ENCODE measurements at places on chromosomes 13 and 19.

DNA sequence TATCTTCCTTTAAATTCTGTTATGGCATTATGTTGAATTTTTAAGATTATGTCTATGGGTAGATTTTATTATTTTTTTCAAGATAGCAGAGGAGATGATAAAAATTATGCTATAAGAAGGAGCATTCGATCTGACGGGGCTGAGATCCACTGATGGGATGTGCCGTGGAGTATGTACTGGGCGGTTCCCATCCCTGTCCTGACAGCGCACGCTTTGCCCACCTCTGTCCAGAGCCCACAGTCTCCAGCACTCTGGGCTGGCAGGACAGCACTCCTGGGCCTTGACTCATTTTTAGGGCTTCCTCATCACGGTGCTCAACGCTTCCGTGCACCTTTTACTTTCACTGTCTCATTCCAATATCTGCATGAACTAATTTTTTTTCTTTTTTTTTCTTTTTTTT is 235.5 kb downstream of the TEX29 start:
- DNase-seq, result no peak

DNA sequence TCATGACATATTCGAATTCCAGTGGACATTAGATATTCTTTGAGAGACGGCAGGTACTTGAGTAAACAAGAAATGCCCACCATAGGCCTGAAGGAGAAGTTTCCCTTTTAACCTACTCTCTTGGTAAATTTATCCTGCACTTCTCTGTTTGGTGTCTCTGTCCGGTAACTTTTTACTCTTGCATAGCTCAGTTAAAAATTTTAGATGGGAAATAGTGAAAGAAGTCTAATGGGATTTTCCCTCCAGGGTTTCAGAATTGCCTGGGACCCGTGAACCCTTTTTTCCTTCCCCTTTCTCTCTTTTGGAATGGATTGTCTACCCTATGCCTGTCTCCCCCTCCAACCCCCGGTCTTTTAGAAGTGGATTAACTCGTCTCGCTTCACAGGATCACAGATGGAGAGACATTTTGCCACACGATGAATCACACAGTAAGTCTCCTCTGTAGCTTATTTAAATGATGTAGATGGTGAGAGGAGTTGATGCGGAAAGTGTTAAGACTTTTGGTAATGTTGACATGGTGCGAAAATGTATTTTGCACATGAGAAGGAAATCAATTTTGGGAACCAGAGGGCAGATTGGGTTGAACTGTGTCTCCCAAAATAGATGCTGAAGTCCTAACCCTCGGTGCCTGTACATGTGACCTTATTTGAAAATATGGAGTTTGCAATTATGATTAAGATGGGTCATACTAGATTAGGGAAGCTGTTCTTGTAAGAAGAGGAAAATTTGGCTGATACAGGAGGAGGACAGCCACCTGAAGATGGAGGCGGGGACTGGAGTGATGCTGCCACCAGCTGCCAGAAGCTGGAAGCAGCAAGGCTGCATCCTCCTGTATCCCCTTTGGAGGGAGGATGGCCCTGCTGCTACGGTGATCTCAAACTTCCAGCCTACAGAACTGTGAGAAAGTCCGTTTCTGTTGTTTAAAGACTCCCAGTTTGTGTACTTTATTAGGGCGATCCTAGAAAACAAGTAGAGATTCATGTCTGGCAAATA is 711 bp upstream of the MIPEP start:
- DNase-seq, result no peak

DNA sequence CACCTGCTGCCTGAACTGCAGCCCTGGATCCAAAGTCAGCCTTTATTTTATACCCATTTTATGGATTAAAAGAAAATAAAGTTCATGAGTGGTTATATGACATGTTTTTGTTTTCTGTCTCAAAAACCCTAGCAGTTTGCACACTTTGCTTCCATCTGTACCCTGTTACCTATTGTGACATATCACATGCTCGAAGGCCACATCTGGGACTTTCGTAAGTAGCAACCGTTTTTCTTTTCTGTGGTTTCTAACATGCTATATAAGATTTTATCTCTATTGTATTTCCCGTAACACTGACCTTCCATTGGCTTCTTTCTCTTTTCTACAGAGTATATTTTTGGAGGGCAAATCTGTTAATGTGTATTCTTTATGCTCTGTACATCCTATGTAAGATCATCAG is 1007.2 kb downstream of the PCDH9 start:
- no peak for DNase-seq

DNA sequence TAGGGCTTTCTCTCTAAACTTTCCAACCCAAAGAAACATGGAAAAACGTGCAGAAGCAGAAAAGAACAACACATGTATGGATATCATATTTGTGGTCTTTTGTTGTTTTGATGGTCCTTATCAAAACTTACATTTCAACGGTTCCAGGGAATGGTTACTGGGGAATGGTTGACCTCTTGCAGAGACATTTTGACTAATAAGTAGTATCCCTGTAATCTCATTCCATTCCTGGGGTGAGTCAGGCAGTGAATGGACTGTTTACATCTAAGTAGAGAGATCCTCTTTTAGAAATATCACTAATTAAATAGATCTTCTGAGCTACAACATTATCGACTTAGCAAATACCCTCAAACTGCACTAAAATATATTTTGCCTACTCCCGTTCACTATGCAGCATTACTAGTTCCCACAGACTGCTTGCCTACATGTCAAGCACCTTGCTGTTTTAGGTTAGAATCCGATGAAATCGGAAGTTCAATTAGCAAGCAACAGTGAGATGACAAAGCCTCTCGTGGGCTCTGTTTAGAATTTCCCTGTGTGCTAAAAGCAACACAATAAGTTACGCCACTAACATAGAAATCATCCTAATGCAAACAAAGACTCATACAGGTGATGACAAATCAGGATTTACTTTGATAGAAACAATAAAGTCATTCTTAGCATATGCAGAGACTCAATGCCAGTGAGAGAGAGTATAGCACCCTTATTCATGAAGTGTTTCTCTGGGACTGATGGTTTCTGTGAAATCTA is 797.7 kb upstream of the ARGLU1 start:
- no peak for DNase-seq

GRCh38 chr19:2552859-2553258 is 76.9 kb downstream of the GADD45B start:
- no peak for DNase-seq

DNA sequence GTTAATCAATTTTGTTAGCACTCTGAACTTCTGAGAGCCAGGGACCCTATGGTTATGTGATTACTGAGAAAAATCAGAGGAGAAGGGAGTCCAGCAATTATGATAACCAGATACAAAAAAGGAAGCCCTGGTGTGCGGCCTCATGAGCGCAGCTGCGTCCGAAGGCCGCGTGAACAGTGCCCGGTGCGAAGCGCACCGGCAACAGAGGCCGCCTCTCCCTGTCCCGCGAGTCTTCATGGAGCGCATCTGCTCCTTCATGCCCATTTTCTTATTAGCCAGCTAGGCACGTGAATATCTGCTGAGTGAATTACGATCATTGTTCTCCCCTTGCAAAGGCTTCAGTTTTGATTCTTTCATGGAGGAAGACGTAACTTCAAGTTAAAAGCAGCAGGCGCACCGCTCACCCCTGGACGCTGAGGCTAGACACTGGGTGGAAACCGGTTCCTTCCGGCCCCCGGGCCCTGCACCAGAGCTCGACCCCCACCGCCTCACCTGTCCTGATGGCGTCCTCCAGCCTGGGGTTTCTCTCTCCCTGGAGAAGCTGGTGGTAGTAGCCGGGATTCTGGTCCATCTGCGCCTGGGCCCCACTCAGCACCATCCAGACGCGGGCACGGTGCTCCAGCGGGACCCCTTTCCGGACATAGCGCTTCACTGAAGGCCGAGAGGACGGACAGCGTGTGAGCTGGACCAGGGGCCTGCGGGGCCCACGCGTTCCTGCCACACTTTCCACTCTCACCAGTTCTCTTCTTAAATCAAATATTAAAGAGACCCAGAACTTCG is 8.9 kb downstream of the GRTP1 start:
- DNase-seq, result no peak

- DNase-seq, result no peak
Measured at GRCh38 chr19:54873990-54874389, at the start of gene FCAR. FCAR (plus strand) TSS chr19:54874235; CDS start chr19:54874290, 55 bp downstream.

GRCh38 chr13:71870100-71870499 is 3.1 kb upstream of the DACH1 start:
- DNase-seq, result no peak

- DNase-seq, result no peak
Measured at GRCh38 chr19:40528533-40529092, 48.1 kb upstream of the SHKBP1 start.

- DNase-seq, result no peak
Measured at GRCh38 chr13:107234319-107235073, 666.6 kb upstream of the ARGLU1 start.

GRCh38 chr19:2974342-2975041 is 2.9 kb upstream of the TLE6 start:
- DNase-seq, result no peak

GRCh38 chr13:100809129-100809390 is 134.5 kb upstream of the TMTC4 start:
- DNase-seq, result no peak

DNA sequence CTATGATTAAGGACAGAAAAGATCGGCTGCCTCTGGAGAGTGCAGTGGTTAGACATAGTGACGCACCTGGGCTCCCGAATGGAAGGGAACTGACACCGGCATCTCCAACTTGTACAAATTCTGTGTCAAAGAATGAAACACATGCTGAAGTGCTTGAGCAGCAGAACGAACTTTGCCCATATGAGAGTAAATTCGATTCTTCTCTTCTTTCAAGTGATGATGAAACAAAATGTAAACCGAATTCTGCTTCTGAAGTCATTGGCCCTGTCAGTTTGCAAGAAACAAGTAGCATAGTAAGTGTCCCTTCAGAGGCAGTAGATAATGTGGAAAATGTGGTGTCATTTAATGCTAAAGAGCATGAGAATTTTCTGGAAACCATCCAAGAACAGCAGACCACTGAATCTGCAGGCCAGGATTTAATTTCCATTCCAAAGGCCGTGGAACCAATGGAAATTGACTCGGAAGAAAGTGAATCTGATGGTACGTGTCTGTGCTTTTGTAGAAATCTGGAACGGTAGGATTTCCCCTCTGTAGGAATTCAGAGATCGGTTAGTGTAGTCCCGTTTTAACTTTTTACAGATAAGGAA is 16.9 kb downstream of the ERCC5 start:
- DNase-seq, result no peak

DNA sequence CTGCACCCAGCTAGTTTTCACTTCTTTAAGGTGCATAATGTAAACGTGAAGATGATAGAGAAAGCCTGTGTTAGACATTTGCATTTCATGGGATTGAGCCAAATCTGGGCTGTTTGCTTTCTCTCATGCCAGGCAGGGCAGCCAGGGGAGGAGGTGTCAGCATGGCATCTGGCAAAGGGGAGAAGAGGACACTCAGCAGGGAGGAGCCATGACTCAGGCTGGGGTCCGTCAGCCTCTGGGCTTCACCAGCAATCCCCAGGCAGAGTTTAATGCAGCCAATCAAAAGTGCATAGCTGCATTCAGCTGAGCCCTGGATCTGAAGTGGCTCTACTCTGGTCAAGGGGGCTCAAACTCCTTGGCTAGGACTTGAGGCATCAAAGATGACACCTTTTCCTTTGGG is 23.5 kb downstream of the EBPL start:
- no peak for DNase-seq

GRCh38 chr19:53078668-53079067 is 24.6 kb downstream of the ZNF160 start:
- DNase-seq, result no peak

- DNase-seq, result no peak
Measured at GRCh38 chr19:33279430-33280350, 22.6 kb downstream of the CEBPA start.

DNA sequence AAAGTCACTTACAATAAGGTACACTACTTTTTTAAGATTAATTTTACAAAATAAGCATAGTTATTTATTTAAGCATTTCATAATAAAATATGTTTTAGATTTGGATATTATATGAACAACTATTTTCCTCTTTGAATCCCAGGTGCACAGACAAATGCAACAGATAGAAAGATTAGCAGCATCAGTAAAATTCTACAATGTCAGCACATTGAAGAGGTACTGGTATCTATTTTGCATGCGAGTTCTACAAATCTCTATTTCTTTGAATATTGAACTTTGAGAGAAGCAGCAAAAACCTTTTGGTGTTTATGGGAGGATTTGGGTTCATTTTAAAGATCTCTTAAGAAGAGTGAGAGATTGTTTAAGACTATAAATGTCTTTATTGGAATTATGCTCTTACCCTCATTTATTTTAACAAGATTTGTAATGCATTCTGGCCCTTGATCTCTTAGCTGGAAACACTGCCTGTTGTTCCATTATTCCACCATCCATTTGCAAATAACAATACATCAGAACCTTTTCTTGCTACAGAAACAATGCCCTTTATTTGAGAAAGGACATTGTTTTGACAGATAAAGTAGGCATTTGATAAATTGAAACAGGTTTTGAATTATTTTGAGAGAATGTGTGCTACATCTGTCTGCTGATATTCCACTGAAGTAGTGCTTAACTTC is 558.8 kb upstream of the KLHL1 start:
- DNase-seq, result no peak

DNA sequence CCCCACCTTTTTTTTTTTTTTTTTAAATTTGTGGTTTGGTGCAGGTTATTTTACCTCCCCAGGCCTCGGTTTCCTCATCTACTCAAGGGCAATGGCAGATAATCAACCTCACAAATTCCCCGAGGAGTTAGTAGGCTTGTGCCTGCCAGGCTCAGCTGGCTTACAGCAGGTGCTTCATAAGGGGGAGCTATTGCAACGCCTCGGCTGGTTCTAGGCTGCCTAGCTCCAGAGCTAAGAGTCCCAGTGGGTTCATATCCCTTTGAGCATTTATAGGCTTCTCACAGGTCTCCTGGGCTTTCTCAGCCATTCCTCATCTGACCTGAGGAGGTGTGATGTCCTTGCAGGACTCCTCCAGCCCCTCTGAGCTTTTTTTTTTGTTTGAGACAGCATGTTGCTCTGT is 10.6 kb downstream of the BCKDHA start:
- no peak for DNase-seq

GRCh38 chr13:20566468-20566897 is 474 bp upstream of the IFT88 start:
- DNase-seq, result peak; percentile 57

- DNase-seq, result no peak
Measured at GRCh38 chr13:93425411-93425810, 198.8 kb downstream of the GPC6 start.

DNA sequence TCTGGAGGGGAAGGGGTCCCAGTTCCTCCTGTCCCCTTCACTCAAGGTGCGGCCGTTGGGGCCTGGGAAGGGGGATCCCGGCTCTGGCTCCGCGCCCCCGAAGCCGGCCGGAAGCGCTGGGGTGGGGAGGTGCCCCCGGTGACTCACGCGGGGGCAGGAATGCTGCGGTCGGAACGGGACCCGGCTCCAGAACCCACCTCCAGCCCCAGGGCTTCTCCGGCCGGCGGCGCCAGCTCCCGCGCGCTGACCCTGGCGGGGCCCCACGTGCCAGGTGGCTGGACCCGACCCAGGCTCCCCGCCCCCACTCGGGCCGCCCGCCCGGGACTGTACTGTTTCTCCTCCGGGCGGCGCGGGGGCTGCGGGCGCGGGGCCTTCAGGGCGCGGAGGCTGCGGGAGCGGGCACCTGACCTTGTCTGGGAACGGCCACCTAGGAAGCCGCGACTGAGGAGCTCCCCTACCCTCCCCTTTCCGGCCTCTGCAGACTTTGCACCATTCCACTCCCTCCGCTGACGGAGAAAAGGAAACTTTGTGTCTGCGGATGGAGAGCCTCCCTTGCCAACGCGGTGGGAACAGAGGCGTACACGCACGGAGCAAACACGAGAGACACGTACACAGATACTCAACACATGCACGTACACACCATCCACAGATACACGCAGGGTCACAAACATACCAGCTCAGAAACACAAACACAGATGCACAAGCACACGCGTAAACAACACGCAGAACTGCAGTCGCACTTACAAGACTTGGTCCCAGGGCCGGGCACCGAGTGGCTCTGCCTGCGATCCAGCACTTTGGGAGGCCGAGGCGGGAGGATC is 7.2 kb downstream of the AXL start:
- DNase-seq, result no peak

Measured in NCI-H1105 (cell line).